Esophagus muscularis mucosa (tissue), 4 donors: ENCODE measurements at places on chromosomes 6 and 20. TPM values are rescaled to one million over a fixed set of nuclear protein-coding genes. Genes with fewer than 3 reads are reported as not detected.

GNL1 gene
- total RNA-seq: 53.5 TPM

CALHM5 gene
- 2.0 TPM for total RNA-seq

BFSP1 gene
- total RNA-seq: 7.3 TPM

SAMD10 gene
- total RNA-seq: 11.7 TPM

SMIM8 gene
- 6.1 TPM for total RNA-seq

- DNase-seq: no peak
Measured at GRCh38 chr20:30168025-30168799, 1089.3 kb upstream of the DEFB115 start.

DNA sequence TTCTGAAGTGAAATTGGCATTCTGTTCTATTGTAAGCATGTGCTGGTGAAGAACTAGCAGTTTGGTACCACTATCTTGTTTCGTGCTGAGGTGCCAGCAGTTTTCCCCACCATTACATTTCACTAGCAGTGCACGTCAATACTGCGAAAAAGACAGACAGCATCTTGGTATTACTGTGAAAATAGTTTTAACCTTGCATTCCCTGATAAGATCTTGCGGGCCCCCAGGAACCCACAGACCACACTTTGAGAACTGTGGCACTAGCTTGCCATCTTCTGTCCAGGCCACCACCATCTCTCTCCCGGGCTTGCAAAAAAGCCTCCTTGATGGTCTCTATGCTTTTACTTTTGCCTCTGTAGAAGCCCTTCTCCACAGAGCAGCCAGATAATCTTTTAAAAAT lies 185.7 kb downstream of the BACH2 start:
- no peak for DNase-seq

- no peak for DNase-seq
Measured at GRCh38 chr6:79168695-79168980, 65.8 kb downstream of the HMGN3 start.

GRCh38 chr6:32073613-32074012 lies 35.4 kb downstream of the CYP21A2 start:
- DNase-seq: no peak

DNA sequence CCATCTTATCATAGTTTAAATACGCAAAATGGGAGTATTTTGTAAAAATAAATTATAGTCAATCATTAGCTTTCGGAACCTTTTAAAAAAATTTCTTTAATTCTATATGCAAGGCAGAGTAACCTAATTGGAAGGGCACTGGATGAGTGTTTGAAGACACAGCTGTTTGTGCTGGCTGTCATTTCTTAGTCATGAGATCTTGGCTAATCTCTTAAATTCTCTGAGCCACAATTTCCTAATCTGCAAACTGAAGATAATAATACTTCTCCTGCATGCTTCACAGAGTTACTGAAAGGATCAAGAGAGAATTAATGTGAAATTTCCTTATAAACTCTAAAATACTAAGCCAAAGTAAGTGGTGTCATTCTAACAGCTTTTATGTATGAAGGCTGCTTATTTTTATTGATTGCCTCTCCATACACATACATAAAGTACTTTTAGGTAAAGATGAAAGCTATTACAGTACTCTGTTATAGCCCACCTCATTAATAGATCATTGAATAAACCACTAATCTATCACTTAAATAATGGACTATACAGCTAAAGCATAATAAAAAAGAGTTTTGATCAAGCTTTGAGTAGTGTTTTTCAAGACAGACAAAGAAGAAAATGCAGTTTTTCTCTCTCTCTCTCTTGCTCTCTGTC lies 383.7 kb upstream of the IRAK1BP1 start:
- no peak for DNase-seq

GRCh38 chr6:44166591-44167184 lies 8.1 kb downstream of the CAPN11 start:
- DNase-seq: no peak

GRCh38 chr6:90610751-90611542 lies 24.1 kb upstream of the MAP3K7 start:
- DNase-seq: no peak

DNA sequence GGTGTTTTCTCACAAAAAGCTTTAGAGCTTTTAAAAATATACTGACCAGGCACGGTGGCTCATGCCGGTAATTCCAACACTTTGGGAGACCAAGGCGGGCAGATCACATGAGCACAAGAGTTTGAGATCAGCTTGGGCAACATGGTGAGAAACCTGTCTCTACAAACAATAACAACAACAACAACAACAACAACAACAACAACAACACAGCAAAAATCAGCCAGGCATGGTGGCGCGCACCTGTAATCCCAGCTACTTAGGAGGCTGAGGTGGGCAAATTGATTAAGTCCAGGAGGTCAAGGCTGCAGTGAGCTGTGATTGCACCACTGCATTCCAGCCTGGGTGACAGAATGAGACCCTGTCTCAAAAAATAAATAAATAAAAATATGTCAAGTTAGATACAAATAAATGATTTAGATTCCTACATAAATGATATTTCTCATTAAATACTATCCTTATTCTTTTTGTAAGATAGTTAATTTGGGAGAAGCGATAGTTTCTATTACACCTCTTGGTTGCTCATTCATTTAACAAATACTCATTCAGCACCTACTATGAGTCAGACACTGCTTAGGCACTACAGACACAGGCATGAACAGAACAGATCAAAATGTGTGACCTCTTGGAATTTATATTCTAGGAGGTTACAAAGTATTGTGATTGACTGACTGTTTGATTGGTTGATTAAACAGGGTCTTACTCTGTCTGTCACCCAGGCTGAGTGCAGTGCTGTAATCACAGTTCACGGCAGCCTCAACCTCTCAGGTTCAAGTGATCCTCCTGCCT lies 83.5 kb upstream of the BEND3 start:
- no peak for DNase-seq

DNA sequence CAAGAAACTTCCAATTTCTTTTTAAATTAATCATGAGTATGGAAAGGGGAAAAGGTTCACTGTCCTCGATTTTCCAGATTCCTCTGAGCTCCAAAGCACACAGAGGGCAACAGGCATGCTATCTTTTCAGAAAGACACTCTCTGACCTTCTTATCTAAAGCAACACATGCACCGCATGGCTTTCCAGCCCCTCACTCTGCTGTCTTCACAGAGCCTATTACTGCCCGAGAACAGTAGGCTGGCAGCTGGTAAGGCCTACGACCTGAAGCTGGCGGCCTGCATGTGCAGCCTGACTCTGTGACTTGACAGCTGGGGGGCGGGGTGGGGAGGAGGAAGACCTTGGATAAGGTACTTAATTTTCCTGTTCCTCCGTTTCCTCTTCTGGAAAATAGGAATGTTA lies 86.3 kb downstream of the ELOVL4 start:
- DNase-seq: no peak

DNA sequence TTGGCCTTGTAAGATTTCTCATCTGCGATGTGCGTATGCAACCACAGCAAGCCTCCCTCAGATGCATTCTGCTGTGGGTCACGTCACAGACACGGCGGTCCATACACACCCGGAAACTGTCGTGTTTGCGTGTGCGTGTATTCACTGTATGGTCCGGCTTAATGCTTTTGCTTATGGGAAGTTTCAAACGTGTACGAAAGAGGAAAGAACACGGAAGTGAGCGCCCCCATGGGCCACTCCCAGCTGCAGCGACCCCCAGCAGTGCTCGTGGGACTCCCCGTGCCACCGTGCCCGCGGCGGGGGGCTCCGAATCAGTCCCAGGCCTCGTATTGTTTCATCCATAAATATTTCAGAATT lies 10.2 kb downstream of the DLL1 start:
- no peak for DNase-seq

DNA sequence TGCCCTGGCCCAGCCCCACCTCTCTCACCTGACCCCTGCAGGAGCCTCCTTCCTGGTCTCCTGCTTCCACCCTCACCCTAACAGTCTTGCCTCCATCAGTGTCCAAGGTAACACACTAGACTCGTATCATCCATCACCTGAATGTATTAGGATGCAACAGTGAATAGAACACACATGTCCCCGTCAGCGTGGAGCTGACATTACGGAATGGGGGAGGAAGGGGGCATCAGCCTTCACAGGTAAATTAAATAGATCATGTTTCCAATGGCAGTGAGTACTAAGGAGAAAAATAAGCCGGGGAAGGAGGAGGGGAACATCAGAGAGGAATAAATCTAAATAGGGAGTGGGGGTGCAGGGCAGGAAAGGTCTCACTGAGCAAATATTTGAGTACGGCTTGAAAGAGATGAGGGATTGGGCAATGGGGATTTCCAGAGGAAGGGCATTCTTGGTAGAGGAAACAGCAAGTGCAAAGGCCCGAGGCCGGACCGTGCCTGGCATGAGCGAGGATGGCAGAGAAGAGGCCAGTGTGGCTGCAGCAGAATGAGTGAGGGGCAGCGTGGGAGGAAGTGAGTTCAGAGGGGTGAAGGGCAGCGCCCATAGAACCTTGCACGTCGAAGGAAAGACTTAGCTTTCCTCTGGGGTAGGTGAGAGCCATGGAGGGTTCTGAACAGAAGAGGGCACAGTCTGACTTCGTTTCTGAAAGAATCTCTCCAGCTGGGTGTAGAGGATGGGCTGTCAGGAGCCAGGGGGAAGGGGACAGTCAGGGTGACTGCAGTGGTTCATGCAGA lies 110.1 kb upstream of the PTPN1 start:
- DNase-seq: no peak

DNA sequence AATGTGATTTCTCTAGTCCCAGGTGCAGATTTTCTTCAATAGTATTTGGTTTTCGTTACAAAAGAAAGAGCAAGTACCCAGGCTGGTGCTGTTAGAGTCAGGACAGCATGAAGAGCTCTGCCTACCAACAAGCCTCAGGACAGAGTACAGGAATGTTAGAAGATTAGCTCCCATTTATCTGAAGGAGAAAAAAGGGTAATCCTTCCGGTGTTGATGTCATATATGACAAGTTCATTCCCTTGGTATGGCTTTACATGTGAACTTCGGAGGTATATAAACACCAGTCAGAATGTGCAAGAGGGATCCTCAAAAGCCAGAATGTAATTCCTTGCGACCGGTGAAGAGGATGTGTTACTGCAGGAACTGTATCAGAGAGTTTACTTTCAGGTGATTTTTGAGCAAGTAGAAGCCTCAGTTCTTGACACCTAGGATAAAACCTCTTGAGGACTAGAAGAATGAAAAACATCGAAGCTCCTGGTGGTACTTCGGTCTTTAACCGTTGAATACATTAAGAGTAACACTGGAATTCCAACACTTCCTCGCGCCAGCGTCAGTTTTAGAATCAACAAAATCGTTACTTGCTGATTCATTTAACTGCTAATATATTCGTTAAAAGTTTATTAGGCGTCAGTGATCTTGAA lies 194.2 kb upstream of the ZNF184 start:
- no peak for DNase-seq

DNA sequence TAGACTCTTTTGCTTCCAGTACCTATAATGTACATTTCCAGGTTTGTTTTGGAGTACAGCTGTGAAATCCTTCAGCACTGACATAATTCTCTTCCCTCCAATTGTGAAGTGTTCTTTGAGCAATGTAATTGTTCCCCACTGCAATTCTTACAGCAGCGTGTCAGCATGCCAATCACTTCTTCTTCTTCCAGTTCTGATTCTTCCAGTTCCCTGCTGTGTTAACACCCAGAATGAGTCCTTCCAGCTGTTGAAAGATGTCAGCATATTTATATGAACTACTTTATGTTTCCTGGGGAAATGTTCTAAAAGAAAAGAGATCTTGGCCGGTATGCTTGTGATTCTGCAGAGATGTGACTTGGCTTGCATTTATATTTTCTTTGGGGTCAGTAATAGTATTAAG lies 213.9 kb downstream of the UNC5CL start:
- DNase-seq: no peak

DNA sequence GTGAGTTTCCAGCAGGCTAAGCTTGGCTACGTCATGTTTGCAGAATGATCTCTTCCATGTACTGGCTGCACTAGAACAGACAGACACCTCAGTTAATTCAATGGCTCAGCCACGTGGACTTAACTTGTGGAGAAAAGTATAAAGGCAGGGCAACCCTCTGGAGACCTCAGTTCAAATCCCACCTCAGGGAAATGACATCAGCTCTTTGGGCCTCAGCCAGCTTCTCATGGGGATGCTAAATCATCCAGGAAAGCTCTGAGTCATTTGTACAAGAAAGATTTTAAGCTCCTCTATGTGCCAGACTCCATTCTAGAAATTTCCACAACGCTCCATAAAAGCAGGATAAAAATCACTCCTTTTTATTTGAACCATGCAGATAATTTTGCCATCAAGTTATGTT lies 128.5 kb upstream of the SALL4 start:
- no peak for DNase-seq

DNA sequence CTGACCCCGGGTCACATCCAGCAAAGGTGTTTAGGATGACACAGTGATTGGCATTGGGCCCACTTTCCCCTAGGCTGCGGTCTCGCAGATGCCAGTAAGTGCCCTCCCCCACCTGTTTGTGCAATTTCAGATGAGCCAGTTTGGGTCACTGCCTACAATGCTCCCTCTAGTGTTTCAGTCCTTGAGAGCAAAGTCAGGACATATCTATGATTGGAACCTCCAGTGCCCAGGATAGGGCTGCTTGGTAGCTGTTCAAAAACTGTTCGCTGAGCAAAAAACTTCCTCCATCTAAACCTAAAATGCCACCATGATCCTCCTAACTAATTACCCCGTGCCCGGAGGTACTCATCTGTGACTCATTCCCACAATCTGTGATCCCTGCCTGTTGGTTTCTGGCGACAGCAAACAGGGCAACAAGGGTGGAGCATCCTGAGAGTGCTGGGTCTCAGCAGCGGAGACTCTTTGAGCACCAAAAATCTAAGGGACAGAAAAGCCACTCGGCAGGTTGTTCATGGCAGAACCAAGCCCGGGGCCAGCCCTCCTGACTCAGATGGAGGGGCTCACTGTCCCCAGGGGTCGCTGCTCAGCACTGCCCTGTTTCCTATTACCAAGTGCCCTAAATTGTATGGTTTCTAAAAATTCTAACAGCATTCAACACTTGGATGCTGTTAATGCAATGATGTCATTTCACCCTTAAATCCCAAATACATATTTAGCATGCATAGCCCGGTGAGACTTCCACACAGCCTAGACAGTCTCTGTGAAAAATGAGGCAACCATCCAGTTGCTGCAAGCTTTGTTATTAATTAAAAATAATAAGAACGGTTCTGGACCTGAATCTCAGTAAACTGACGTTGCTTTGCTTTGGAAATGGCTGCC lies 5.0 kb downstream of the VSX1 start:
- no peak for DNase-seq

GRCh38 chr6:1703923-1704322 lies 94.2 kb downstream of the FOXC1 start:
- DNase-seq: no peak

DNA sequence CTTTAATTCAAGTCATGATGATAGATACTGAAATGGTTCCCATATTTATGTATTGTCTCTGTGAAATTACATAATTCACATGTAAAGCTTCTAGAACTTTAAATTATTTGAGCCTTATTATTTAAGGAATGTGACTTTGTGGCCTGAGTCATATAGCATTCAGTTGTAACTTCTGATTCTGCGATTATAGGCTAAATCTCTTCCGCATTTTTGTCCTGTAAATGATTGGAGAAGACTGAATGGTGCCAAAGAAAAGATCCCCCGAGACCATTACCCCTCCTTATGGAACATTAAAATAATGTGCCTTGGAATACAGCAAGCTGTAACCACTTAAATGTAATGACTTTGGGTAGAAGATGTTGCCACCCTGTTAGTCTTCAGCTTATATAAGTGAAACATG lies 63.3 kb upstream of the MAP7 start:
- DNase-seq: no peak

DNA sequence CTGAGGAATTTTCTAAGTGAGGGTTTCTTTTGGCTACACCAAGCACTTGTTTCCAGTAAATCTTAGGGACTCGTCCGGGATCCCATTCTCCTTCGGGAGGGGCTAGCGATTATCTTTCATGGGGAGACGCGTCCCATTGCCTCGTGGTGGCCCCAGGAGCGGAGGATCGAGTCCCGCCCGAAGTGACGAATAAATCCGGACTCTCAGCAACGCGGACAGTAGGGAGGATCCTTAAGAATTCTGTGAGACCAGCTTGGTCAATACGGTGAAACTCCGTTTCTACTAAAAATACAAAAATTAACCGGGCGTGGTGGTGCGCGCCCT lies 69.1 kb upstream of the PRSS16 start:
- no peak for DNase-seq
